ENCODE measurements at places on chromosomes 16 and 17.

DNA sequence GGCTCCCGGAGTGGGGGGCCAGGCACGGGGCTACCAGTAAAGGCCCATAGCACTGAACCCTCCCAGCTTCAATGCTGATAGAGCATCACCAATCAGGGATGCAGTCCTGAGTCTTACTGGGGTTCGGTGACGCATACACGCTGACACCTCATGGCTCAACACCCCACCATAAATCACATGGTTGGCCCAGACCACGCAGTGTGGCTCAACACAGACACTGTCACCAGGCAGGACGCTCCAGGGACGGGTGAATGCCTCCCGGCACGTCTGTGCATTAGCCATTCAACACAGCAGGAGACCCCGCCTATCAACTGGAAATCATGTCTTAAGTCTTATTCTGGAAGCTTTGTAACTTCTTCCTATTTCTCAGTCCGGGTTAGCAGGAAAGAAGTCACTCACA, 35.0 kb downstream of the NECAB2 start:
- DNase-seq, result no peak

DNA sequence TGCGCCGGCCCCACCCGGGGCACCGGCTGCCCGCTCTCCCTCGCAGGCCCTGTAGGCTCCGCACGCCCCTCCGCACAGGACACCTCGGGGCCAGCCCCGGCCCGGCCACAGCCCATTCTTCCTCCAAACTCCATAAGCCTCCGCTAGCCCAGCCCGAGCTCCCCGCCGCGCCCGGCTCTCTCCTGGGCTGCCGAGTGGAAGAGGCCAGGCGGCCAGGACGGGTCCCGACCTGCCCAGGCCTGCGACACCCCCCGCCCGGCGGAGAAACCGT, 397 bp downstream of the NCOR1 start:
- DNase-seq, result peak; percentile 61

- DNase-seq, result peak; percentile 36
Measured at GRCh38 chr16:67993207-67994039, 5.9 kb downstream of the DPEP2 start.

DNA sequence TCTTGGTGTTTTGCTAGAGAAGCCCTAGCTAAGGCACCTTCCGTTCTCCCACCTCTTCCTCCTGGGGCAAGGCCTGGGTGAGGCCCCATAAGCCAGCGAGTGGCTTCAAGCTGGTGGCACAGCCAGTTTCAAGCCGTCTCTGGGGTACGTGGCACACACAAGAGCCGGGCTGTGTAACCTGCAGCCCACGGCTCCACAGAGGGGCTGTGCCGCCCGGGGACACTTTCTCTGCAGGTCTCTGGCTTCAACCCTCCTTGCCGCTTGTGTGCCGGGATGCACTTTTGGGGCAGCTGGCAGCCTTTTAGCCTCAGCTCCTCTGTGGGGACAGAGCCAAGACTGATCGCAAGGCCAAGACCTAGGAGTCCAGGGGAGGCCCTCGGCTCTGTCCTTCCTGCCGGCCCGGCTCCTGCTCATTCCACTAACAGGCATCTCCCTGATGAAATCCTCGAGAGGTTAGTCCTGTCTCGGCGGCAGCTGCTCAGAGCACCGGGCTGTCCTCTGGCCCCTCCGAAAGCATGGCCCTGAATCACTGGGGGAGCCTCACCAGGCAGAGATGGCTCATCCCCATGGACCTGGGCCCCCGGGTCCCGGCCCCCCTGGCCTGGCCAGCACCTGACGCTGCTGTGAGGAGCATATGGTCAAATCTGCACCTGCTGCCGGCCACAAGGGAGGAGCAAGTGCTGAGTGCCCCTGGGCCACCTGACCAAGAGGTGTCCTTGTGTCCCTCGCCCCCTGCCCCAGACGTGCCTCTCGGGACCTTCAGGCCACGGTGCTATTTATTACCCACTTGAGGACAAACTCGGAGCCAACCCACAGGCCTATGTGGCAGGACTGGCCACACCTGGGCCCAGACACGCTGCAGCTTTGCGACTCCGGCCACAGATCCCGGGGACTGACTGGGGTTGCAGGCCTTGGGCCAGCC, 98.5 kb downstream of the METRNL start:
- DNase-seq, result no peak

DNA sequence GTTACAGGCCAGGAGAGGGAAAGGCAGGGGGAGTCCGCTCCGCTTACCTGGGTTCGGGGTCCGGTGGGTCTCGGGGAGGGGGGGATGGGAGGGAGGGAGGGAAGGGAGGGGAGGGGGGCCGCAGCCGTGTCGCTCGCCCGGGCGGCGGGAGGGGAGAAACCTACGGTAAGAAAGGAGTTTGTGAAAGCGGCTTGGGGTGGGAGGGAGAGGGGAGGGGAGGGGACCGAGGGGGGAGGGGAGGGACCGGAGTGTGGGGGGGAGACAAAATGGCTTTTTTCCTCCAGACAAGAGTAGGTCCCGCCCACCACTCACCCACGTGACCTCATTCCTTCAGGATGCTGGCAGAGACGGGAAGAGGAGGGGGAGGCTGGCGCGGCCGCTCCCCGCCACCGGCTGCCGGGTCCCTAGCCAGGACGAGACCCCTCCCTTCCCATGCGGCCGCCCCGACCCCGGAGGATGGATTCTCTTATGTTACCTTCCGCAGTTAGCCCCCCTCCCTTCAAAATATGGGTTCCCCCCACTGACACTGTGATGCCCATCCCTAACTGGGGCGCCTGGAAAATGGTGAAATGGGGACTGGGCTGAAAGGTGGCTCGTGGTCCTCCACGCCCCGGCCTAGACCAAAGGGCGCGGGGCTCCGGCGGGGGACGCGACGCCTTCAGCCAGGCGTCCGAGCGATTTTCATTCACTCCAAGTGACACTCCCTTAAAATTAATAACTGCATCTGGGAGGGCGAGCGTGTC, at the start of gene PCGF2:
Gene PCGF2, minus strand, starts transcription at position 188 of the 743 bp plus-strand sequence. CDS start 7,934 bp downstream, outside the sequence.
- DNase-seq, result peak; percentile 38

GRCh38 chr17:1643999-1644492, 1.5 kb downstream of the SCARF1 start:
- DNase-seq, result no peak

DNA sequence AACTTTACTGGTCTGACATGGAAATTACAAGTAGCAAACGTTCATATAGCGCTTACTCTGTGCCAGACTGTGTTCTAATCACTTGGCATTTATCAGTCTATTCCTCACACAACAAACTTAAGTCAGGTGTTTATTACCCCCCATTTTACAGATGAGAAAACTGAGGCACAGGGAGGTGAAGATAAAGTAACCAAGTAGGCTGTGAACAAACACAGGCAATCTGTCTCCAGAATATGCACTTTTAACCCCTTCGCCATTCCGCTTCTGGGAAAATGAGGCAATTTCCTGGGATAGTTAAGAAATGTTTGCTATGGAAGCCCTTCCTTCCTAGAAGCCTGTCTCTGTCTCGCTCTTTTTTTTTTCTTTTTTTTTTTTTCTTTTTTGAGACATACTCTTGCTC, 12.2 kb upstream of the CXCL16 start:
- no peak for DNase-seq

DNA sequence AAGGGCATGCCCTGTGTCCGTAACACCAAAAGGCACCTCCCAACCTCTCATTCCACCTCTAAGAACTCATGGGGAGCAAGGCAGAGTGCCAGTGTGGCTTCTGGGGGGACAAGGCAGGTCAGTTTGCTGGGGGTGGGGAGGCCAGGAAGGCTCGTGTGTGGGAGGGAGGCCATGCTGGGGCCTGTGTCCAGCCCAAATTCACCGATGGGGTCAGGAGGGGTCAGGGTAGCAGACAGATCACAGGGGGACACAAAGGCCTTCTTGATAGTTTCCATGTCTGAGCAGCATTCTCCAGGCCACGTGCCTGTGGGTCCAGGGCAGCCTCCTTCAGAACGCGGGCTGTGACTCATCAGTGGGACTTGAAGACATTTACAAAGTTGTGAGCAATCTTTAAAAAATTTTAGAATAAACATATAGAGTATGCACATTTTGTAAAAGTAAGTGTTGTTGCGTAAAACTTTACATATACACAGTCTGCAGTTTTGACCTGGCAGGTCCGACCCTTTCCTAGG, 20.9 kb downstream of the SPACA3 start:
- no peak for DNase-seq

DNA sequence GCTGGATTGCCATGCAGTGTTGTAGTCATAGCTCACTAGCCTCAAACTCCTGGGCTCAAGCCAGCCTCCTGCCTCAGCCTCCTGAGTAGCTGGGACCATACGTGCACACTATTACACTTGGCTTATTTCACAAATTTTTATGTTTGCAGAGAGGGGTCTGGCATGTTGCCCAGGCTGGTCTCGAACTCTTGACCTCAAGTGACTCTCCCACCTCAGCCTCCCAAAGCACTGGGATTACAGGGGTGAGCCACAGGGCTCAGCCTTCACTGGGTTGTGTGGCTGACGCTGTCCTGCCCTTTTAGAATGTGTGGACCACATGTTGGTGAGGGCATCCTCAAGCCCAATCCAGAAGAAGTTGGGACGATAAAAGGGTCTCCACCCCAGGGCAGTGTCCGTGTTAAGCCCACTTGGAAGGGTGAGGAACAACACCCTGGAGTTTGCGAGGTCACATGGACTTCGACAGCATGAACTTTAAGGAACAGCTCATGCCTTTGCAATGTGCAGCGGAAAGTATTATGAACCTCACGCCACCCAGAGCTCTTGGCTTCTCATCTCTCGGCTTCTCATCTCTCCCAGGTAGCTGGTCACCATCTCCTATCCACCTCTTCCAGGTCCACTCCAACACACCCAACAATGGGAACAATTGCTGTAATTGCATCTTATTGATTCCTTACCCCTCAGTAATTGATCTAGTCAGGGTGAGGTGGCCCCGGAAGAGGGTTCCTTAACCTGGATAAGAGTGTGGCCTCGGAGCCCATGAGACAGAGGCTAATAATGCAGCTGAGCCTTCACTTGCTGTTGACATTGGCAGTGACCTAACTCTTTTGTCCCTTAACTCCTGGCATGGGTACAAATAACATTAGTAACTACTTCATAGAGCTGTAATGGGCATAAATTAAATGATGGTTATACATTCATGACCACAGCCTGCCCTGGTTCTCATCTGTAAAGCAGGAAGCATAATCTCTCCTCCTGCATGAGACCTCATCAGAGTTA, 6.7 kb downstream of the FOXL1 start:
- DNase-seq, result no peak

DNA sequence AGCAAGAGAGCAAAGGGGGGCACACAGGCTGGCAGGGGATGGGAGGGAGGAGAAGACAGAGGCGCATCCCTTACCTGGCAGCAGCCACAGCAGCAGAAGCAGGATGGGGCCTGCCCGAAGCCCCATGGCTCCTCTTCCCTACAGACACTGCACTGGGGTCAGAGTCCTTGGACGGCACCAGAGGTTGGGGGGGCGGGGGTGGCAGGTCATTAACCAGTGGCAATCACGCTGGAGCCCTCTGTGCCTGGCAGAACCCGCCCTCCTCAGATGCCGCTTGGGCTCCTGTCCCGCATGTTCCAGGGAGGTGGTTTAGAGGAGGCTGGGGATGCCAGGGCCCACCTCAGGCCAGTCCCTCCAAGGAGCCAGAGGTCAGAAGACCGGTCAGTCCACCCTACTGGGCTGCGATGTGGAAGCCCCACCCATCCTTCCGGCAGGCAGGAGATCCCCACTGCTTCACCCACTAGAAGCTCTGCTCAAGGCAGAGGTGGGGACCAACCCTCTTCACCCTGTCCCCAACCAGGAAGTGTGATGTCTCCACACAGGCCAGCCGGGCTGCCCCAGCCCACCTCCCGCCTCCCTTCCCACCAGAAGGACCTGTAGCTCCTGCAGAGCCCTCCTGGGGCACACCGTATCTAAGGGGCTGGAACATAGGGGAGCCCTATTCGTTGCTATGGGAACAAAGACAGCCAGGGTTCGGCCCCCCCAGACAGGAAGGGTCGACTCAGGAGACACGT, 11.7 kb downstream of the ZG16B start:
- DNase-seq, result no peak

GRCh38 chr17:40344421-40345160, 19.9 kb downstream of the GJD3 start:
- DNase-seq, result no peak

GRCh38 chr17:81066072-81066471, 31.1 kb downstream of the BAIAP2 start:
- no peak for DNase-seq
